ENCODE measurements at places on chromosomes 5 and 9.
A peak's percentile ranks its signal among the peaks of the same experiment; 100 is the strongest.

DNA sequence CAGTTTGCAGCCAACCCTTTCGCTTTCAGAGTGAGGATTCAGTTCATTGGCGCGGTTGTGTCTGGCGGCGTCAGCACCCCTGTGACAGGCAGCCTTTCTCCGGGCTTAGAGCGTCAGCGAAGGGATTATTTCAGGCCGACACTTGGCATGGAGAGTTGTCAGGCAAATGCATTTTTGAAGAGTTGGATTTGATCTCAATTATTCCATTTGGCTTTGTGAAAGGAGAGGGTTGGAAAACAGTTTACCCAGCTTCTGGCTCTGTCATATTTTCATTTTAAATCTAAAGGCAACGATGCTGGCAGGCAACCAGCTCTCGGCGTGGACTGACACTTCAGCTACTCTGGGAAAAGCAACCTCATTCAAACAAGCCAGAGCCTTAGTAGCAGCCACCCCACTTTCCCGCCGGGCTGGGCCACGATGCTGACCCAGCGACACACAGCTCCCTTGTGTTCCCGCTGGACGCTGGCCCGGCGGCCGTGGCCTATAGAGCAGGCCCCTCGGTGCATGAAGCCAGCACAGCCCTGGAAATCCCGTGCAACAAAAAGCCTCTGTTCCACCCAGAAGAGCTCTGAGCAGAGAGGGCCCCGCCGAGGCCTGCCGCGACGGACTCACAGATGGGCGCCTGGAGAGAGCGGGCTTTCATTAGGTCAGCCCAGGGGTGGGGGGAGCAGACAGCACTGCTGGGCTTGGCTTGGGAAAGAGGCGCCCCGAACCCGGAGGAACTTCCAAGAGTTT is 28.9 kb upstream of the LPCAT1 start:
- peak; percentile 83 for DNase-seq

DNA sequence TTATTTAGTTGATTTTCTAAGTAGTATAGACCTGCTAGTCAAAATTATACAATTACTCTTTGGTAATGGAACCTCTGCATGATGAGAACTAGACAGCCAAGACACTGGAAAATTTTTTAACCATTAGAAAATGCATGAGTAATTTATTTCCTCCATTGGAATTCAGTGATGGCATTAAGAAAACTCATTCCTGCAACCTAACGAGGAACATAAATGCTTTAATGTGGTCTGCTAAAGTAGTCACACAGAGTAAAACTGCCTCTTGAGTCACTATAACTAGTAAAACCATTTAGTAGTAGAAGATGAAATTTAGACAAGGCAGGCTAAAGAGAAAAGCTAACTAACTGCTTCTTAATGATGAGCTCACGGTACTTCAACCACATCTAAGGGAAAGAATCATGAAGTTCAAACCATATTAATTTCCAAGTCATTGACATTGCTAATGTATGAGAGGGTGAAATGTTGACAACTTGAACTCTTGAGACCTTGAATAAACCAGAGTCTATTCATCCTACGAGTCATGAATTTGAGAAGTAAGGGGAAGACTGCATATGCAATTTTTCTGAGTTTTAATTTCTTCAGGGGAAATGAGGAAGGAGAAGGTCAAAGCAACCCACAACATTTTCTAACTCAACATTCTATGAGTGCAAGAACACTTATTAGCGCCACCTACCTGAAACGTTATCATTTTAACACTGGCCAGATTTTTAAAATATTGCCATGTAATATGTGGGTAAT is 74.4 kb downstream of the GLIS3 start:
- no peak for DNase-seq

DNA sequence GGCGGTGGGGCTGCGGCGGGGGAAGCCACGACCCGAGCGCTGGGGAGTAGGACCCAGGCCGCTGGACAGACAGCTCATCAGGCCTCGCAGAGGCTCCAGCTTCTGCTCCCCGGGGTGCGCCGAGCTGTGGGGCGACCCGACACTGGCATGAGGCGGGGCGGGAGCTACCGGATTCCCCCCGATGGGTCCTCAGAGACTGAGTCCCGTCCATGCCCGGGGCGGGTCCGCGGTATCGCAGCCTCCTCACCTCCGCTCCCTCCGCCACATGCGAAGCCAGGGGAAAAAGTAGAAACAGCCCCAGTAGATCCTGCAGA is 2.6 kb upstream of the CCL27 start:
- no peak for DNase-seq

DNA sequence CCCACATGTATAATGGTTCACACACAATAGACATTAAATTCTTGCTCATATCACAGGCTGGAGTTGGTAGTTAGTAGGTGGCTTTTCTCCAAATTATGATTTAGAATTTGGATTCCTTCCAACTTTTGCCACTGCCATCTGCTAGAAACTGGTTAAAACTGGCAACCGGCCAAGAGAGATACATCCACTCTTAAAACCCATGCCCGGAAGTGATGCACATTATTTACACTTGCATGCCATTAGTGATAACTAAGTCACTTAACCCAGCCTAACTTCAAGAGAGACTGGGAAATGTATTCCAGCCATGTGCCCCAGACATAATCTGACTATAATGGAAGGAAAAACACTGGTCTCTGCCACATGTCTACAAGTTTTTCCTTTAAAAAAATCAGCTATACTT is 395.7 kb upstream of the SEMA6A start:
- no peak for DNase-seq

- no peak for DNase-seq
These were observed 2.6 kb downstream of the HNRNPH1 start for GRCh38 chr5:179620703-179621350.

DNA sequence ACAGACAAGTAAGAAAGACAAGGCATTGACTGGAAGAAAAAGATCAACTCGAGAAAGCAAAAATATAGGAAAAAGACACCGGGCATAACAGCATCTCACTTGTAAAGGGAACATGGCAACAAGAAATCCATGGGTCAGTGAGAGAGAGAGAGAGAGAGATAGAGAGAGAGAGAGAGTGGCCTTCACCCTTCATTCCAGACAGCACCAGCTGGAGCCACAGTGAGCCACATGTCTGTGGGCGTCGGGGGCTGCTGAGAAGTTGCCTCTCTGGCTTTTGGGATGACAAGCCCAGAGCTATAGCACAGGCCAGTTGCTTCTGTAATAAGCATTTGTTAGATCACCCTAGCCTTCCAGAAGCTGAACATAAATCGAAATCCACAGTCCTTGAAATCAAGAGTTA is 20.3 kb upstream of the ENC1 start:
- DNase-seq = no peak

DNA sequence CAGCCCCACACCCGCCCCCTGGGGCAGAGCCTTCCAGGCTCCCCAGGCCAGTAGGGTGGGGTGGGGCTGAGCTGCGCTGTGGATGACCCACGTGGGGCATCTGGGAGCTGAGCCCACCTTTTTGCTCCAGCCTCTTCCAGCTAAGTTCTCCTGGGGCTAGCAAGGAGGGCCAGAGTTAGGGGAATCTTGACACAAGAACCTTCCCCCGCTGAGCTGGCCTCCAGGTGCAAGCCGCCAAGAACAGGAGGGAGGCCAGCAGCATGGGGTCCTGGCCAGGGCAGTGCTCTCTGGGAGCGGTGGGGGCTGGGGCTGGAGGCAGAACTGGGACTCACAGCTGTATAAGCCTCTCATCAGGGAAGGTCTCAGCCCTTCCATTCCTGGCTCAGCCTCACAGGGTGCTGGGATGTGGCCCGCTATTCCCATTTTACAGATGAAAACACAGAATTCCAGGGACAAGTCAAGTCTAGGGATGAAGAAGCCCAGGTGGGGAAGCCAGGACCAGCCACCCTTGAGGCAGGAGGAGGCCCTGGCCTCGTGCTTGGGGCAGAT is 21.5 kb downstream of the SARDH start:
- DNase-seq = no peak

- DNase-seq = no peak
These were observed 43.0 kb downstream of the GNAQ start for GRCh38 chr9:77988630-77989029.

- no peak for DNase-seq
These were observed 97.6 kb downstream of the ARSB start for GRCh38 chr5:78887384-78888118.

- DNase-seq = no peak
These were observed 8.7 kb downstream of the HNRNPAB start for GRCh38 chr5:178213003-178213461.

Data from aorta (tissue), 5 donors.